ENCODE measurements at places on chromosomes 2 and 18.

GRCh38 chr18:2306606-2307005, 264.7 kb downstream of the METTL4 start:
- DNase-seq, result no peak

- peak; percentile 68 for DNase-seq
These were observed 17.2 kb upstream of the ASXL3 start for GRCh38 chr18:33560686-33561370.

GRCh38 chr2:138335036-138335435, 166.5 kb upstream of the SPOPL start:
- no peak for DNase-seq

DNA sequence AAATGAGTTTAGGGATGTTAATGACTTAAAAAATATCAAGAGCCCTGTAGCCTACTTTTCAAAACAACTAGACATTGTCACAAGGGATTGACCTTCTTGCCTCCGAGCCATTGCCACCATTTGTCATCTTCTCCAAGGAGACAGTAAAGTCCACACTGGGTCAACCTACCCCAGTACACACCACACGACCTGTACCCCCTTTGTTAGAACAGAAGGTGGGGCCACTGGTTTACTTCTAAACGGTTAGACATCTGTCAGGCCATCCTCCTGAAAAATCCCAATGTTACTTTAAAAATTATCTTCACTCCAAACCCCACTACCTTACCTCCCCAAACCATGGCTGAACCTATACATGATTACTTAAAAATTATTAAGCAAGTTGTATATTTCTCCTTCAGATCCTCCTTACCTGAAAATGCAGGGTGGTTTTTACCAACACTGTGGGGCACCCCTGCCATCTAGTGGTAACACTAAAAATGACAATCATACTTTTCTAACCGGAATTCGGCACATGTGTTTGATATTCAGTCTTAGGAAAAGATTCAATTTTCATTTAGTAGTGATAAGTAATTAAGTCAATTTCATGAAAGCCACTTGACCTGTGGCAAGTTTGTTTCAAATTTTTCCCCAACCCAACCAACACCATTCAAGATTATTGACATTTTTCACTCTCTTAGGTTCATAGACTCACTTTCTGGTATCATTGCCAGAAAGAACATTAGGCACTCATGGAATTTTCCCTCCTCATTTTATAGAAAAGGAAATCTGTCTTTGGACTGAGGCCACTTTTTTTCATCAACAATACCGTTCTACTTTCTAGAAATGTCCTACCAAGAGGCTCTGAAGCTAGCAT, 265.3 kb upstream of the PKDCC start:
- peak; percentile 41 for DNase-seq

All from iris pigment epithelial cell (primary cell).